Caudate nucleus (tissue), 63 donors: ENCODE measurements at places on chromosomes 4 and X.

DNA sequence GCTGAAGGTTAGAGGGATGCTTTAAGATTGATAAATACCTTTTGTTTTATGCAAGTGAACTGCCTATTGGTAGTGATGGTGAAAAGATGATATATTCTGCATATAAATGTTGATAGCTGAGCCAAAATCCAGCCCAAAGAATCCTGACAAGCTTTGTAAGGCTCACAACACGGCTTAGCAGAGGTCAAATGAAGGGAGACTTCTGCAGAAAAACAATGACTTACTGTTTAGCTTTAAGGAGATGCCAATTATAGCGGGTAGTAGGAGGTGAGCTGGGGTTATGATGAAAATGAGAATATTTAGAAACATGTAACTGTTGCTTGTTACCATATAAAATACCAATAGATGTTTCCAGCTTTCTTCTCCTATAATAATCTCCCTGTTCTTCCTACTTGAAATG, 97.1 kb downstream of the AFF1 start:
- DNase-seq = no peak

- no peak for DNase-seq
These were observed 62.1 kb upstream of the AP1S2 start for GRCh38 chrX:15916704-15917084.

GRCh38 chr4:34492414-34492813, 1751.9 kb downstream of the ARAP2 start:
- DNase-seq = no peak

GRCh38 chrX:132488180-132488705, 595 bp downstream of the MBNL3 start:
- no peak for DNase-seq

GRCh38 chr4:8852118-8852704, 19.4 kb downstream of the HMX1 start:
- DNase-seq = no peak

GRCh38 chrX:8366481-8366880, 98.1 kb upstream of the VCX3B start:
- no peak for DNase-seq

GRCh38 chrX:118971552-118971951, 2.9 kb upstream of the LONRF3 start:
- DNase-seq = no peak

- no peak for DNase-seq
These were observed 1427.2 kb upstream of the PCDH10 start for GRCh38 chr4:131721883-131722282.

GRCh38 chrX:134870419-134870818, 120.4 kb upstream of the SMIM10 start:
- no peak for DNase-seq

DNA sequence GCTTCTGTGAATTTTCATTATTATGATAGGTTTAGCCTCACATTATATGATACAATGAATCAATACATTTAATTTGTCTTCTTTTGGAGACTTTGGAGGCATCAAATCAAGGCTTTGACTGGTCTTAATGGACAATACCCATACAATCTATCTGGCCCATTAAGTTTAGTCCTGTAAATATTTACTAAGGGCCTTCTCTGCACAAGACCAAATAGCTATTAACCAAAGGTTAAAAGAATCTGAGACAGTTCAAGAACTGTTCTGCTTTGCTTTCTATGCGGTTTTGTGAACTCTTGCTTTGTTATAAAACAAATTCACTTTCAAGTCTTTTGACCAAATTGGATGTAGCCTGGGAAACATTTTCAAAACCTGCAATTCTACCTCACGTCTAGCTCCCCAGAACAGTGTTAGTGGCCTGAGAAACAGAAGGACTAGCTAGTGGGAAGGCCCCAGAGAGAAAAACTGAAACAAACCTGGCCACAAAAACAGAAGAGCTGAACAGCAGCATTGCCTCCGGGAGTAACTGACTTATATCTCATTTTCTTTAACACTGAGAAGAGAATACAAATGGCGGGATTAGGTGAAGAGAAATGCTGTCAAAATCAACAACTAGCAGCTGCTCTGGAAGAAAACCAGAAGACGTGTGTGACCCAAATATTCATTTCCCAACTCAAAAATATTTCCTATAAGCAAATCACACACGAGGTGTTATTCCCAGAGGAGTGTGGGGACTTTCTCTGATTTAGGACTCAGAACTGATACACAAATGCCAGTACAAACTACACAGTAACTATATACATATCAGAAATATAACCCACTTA, 548 bp downstream of the TLR1 start:
- no peak for DNase-seq

- no peak for DNase-seq
These were observed 417.9 kb downstream of the PDGFC start for GRCh38 chr4:156553659-156554058.

DNA sequence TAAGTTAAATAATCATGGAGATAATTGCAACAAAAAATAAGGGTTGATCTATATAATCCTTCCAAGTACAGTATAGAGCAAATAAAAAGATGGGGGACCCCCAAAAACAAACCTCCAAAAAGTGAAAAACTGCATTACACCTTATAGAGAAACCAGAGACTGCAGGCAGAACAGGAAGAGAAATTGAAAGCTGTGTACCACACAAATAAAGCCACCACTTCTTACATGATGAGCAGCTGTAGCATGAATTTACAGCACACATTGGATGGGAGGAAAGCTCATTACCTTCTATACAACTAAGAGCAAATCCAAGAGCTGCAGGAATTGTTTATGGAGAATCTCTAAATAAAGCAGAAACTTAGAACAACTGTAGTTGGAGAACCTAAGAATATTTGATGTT, 152.4 kb upstream of the PDE5A start:
- DNase-seq = no peak

DNA sequence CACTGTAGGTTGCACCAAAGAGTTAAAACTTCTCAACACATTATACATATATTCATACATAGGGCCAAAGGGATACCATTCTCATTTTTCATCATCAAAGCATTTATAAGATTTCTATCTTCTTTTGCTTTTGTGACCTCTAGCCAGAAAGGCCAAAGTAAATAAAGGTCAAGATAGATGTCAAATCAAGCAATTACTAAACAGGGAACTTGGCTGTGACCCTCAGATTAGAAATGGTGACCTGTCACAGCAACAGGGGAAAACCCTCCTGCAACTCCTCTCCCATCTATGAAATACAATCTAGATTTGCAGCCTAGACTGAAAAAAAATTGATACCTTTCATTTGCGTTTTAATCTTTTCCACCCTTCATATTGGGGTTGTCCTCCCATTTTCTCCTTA, 225.6 kb upstream of the FAM241A start:
- DNase-seq = no peak

- no peak for DNase-seq
These were observed 9.6 kb upstream of the PRDM8 start for GRCh38 chr4:80187677-80188076.

DNA sequence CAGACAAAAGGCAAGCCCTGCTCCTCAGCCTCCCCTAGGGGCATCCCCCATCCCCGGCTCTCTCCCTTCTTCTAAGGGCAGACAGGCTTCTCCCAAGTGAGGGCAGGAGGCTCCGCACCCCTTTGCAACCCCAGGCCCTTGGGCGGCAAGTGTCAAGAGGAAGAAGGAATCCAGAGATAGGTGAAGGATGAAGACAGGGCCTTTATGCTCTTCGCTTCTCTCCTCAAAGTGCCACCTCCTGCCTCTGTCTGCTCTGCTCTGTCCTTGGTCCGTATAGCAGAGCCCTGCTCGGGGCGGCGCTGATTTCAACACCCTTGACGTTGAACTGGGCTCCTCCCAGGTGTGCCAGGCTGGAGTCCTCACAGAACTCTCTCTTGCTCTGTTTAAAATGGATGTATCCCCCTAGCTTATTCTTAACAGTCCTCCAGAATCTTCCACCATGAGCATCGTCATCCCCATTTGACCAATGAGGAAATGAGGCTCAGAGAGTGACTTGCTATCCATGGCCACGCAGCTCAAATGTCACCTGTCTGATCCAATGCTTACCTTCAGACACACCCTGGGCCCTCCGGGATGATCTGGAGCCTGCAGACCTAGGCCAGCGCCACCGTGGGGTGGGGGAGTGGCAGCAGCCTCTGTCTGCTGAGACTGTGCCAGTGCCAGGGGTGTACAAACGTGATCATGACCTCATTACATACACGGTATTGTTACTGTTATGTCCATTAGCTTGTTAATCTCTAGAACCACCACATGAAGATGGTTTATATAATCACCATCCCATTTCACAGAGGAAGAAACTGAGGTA, 99.8 kb downstream of the PHKA2 start:
- DNase-seq = no peak

GRCh38 chrX:134679221-134679620, 20.9 kb upstream of the PLAC1 start:
- no peak for DNase-seq

DNA sequence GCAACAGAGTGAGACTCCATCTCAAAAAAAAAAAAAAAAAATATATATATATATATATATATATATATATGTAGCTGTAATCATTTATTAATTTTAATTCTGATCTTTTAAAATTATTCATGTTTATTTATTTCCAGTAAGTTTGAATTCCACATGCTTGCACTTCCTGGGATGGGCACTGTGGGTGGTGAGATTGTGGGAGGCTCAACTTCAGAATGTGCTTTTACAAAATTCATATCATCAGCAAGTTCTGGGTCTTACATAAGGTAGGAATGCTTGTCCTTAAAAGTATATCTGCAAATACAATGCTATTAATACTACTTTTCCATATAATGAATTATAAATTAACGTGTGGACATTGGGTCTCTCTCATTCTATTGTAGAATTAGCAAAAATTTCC, 156.5 kb downstream of the EMCN start:
- DNase-seq = no peak

DNA sequence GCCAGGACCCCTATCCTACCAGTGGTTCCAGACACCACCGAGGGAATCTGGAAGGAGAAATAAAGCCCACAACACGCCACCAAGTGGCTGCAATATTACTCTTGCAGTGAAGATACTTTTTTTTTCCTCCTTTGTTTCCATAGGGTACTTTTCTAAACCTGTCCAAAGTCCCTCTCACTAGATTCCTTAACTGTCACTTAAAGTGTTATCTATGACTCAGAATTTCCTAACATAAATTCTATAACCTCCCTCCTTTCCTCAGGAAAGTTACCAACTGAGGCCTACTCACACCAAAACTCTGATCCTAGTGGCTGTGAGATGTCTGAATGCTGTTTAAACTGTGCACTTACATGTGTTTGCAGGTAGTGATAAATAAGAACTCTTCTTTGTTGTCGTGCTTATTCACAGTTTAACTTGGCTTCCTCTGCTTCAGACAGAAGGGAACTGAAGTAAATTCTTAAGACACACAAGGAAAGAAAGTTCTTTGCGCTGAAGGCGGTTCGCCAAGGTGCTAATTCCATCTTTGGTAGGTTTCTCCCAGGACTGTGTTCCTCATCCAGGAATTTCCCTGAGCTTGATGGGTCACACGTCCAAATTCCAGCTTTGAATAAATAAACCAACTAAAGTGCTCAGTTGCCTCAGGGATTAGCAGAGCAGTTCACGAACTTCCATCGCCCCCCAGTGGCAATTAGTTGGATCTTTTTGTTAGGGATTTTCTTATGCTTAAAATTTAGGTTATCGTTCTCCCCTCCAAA, 10.7 kb upstream of the HCCS start:
- no peak for DNase-seq

GRCh38 chr4:168677879-168678278, 181.0 kb downstream of the PALLD start:
- no peak for DNase-seq

DNA sequence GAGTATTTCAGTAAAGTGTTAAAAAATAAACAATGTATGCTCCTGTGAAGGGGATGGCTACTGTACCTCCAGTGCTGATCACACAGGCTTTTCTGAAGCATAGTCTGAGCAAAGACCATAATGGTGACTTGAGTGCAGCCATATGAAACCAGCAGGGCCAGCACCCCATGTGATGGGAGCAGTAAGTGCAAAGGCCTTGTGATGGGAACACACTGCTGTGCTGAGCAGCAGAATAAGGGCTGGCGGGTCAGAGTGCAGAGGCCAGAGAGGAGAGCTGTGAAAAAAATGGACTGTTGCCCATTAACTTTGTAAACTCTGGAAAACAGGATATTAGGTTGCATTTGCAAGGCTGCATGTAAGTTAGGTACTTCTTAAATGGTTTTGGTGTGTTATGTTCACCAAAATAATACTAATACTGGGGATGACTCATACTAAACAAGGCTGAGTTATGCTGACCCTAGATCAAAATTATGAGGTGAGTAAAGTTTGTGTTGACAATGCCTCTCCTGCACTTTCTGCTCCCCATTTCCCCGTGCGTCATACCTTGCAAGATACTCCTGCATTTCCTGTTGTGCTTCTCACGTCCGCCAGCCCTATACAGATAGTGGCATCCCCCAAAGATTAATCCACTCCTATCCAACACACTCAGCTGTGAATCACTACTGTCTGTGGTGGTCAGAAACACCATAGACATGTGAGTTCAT, 67.0 kb upstream of the FAM9A start:
- no peak for DNase-seq

- DNase-seq = no peak
These were observed 30.6 kb downstream of the SUPT20HL2 start for GRCh38 chrX:24283127-24283794.

GRCh38 chr4:6806924-6807626, 24.5 kb downstream of the KIAA0232 start:
- DNase-seq = no peak

DNA sequence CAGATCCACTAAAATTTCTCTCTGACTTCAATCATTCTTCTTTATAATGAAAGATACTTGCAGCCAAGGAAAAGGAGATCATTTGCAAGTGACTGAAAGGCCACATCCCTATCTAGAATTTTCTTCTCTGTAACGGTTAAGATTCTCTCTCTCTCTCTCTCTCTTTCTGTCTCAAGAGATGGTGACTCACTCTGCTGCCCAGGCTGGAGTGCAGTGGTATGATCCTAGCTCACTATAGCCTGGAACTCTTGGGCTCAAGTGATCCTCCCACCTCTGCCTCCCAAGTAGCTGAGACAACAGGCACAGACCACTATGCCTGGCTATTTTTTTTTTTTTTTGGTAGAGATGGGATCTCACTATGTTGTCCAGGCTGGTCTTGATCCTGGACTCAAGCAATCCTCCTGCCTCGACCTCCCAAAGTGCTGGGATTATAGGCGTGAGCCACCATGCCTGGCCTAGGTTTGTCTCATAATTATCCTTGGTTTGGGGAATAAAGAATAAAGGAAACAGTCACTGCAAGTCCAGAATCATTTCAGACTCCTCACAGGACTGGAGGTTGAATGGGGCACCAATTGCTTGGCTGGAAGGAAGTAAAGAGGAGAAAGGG, 33.3 kb upstream of the GALNT7 start:
- no peak for DNase-seq

DNA sequence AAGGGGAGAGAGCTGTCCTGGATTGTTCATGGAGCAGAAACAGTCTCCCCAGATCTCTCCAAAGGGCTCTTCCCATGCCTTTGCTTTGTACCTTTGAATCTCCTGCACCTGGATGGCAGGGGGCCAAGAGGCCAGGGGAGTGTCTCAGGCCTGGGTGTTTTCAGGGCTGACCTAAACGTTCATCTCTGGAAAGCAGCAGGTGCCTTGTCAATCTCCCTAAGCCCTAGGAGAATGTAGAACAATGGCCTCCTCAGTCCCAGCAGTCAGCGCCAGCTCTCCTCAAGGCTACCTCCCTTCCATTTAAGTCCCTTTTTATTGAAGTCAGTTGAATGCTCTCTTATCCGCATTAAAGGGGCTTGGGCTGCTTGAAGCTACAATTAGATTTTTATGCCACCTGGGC, 31.2 kb upstream of the NSUN7 start:
- no peak for DNase-seq

GRCh38 chr4:83704786-83705185, 168.9 kb downstream of the GPAT3 start:
- no peak for DNase-seq
